Hepatocyte (in vitro differentiated cells): ENCODE measurements at places on chromosomes 7 and 10.

- DNase-seq, result peak; percentile 85
These were observed 22.6 kb upstream of the AKR1C3 start for GRCh38 chr10:5071411-5072198.

DNA sequence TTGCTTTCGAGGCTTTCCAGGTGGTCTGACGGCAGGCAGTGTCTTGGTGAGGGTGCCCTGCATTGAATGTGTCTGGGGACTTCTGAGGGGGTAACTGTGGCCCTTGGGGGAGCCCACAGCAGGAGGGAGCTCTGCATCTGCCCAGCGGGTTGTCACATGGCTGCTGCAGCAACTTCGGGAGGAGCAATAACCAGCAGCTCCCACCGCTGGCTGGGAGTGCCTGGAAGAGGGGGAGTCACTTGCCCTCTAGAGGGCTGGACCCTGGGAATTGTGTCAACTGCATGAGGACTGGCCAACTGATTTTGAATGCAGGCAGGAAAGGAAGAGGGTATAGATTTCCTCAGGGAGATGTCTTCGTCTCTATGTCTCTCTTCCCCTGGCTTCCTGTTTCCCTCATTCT lies 26.4 kb downstream of the C10orf120 start:
- no peak for DNase-seq

DNA sequence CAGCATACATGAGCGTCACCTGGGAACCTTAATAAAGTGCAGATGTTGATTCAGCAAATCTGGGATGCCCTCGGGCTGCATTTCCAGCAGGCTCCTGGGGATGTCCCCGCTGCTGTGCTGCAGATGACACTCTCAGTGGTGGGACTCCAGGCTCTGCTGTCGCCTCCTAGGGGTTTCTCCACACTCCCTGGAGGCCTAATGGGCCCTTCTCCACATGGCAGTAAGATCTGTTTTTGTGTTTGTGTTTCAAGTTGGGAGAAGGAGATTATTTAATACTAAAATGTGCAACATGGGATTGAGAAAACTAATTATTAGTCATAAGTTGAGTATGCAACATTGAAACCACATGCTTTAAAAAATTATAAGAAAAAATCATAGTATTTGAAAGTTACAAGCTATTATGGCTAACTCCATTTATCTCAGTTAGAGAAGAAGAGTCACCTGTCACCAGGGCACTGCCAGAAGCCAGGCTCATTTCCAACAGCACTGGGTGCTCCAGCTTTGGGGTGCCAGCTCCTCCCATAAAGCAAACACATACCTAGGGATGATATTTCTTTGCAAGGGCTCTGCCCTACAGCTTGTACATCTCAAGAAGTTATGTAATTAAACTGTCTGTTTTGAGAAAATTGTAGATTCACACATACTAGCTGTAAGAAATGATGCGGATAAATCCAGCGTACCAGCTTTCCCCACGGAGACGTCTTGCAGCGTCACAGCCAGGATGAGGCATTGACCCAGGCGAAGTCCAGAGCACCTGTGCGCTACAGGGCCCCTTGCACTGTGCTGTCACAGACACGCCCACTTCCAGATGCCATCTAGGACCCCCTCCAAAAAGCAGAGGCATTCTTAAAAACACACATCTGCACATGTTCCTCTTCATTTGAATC lies 106.4 kb downstream of the EGFR start:
- no peak for DNase-seq

GRCh38 chr10:71737001-71737833 lies 17.6 kb upstream of the C10orf105 start:
- no peak for DNase-seq

- no peak for DNase-seq
These were observed 42.2 kb upstream of the PFKP start for GRCh38 chr10:3025026-3025683.

DNA sequence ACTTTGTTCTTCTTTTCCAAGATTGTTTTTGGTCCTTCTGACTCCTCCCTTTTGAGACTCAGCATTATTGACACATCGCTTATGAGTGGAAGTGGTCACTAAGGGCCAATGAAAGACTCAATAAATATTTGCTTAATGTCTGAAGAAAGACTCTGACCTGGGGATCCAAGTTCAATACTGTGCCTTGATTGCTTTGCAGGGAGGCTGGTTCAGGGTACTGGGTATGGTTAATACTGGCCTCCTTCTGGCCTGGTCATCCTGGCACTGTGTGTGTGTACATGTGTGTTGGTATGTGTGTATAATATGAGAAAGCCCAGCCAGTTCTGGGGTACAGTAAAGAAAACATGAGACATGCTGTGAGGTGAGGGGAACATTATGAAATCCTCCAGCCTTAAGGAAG lies 7.6 kb upstream of the PDZD8 start:
- DNase-seq, result no peak

DNA sequence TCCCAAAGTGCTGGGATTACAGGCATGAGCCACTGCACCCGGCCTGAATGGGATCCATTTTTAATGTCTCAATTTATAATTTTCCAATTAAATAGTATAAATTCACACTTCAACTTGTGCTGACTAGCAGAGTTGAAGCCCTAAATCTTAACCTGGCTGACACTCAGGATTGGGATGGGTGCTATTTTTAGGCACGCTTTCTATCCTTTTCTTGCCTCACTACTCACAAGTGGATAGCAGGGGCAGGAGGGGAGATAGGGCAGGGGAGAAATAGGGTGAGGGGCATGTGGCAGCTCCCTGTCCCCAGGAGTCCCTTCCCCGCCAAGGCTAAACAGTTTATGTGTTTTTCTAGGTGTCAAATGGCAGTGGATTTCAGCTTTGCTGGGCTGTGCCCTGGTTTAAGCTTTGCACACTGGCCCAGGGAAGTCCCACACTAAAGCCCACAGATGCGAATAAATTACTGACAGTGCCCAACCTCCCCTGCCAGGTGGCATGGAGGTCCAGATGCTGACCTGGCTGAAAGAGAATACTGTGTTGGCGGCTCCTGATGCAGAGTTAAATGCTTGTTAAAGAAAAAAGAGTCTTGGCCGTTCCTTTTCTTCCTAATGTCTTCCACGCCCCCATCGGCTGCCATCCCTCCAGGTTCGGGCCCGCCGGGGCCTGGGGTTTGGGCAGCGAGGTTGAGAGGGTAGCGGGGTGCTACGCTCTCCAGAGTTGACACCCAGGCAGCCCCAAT lies 36.2 kb upstream of the EFCAB10 start:
- DNase-seq, result no peak
